NCI-H1092 (cell line): ENCODE measurements at places on chromosomes 16 and 17.

GRCh38 chr16:31382485-31383161, 10.5 kb upstream of the ITGAD start:
- no peak for DNase-seq

- DNase-seq: no peak
Observed at GRCh38 chr16:88883117-88883895, 16.8 kb upstream of the PABPN1L start.

DNA sequence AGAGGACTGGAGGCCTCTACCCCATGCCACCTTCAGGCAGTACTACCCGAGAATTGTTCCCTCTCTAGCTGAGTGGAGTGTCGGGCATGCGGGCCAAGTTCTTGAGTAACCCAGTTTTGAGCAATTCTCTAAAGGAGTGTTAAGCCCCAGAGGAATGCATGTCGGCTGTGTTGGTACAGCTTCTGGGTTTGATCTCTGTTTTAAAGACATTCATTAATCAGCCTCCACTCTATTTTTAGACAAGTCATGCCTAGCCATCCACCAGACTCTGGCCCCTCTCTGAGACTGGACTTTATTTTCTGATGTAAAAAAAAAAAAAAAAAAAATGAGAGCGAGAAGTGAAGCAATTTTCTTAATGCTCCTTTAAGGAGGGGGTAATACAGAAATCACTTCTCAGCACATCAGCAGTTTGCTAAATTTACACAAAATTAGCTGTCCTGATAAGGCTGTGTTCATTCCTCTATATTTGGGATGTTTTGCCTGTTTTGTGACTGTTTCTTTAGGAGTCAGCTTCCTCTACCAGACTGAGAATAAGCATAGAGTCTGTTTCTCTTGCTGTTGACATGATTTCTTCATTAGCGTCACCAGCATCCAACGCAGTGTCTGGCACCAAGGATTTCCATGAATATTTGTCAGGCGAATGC, 88.7 kb downstream of the AXIN2 start:
- no peak for DNase-seq

DNA sequence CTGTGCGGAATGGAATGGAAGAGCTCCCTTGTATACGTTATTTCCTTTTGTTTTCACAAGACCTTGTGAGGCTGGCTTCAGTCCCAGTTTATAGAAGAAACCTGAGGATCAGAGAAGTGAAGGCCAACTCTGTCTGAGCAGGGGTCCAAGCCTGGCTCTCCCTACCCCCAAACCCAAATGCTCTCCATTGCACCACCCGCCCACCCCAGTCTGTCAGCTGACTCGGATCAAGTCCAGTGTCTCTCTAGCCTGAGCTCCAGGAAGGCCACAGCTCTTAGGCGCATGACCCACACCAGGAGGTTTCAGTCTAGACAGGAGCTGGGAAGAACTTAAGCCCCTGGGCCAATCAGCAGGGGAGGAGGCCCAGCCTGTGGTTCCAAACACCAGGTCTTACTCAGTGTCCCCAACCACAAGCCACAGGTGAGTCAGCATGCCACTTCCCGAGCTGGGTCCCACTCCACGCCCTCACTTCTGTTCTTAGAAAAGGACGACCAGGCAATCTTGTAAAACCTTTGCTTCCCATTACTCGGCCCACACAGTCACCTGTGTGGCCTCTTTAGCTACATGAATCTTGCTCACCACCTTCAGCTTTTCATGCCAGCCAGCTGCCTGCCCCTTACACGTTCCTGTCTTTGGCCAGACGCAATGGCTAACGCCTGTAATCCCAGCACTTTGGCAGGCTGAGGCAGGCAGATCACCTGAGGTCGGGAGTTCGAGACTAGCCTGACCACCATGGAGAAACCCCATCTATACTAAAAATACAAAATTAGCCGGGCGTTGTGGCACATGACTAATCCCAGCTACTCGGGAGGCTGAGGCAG, 27.8 kb downstream of the TK2 start:
- no peak for DNase-seq

GRCh38 chr16:77116856-77117255, 74.1 kb upstream of the MON1B start:
- no peak for DNase-seq

GRCh38 chr17:82848022-82848592, 8.3 kb upstream of the ZNF750 start:
- DNase-seq: no peak

DNA sequence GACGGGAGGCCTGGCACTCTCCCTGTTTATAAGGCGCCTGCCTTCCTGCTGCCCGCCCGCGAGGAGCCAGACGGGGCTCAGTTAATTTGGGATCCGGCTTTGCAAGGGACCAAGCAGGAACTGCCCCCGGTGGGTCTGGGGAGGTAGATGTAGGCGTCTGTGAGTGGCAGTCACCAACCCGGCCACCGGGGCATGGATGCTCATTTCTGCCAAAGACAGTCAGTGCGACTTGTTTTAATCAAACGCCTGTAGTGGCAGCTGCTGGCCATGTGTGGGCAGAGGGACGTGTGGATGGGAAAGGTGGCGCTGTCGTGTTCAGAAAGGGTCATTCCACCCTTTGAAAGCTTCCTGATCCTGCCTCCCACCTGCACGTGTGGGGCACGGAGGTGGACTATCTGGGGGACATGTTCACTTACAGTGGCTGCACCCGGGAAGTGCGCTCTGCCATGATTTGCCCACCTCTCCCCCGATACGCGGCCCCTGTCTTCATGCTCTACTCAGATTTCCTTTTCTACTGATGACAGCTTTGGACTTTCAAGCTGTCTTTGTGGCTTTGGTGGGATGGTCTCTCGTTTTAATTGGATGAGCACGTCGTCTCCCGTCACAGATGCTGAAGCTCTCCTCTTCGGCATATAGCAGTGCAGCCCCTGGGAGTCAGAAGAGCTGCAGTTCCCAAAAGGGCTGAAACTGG, 60.3 kb upstream of the CIBAR2 start:
- peak; percentile 69 for DNase-seq

DNA sequence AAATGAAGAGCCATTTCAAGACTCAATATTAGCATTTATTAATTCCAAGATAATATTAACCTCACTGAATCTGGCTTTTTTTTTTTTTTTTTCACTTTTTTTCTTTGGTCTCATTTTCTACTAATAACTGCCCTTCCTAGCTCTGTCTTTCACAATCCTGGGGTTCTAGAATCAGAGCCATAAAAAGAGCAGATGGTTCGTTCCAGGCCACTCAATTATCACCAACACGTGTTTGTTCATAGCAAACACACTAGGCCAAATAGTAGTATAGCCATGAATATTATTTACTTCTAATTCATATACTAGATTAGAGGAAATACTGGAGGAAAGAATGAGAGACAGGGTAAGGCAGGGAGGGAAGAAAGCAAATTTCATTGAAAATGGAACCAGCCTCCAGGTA, 39.8 kb downstream of the TEX2 start:
- DNase-seq: no peak

GRCh38 chr17:6713130-6713917, at the start of gene SLC13A5:
TSS of gene SLC13A5 (minus strand) at chr17:6713369. CDS start at chr17:6713333, 36 bp downstream.
- DNase-seq: no peak

DNA sequence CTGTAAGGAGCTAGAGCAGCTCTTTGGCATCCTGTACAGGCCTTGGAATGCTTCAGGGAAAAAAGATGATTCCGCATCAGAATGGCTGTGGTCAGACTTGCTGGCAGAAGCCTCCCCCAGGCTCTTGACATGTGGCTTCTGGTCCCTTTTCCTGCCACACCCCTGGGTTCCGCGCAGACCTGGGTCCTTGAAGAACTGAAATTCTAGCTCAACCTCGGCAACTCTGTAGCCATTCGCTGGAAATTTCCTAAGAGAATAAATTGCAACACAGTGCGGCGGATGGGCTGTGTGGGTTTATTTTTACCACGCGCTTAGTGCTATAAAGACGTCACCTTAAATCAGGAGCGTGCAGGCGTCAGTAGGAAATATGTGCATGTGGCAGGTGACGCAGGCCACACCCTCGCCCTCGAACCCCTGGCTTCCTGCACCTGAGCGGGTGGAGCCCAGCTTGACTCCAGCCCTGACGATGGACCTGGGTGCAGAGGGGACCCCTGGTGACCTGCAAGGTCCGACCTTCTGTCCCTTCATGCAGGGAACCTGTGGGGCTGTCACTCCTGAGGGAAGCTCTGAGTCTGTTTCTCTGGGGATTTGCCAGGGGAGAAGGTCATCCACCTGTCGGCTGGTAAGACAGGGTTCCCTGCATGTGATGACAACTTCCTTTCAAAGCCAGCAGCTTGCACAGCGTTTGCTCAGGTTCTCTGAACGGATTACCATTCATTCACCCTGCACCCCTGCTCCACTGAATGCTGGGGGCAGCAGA, 46.3 kb downstream of the METRNL start:
- no peak for DNase-seq

DNA sequence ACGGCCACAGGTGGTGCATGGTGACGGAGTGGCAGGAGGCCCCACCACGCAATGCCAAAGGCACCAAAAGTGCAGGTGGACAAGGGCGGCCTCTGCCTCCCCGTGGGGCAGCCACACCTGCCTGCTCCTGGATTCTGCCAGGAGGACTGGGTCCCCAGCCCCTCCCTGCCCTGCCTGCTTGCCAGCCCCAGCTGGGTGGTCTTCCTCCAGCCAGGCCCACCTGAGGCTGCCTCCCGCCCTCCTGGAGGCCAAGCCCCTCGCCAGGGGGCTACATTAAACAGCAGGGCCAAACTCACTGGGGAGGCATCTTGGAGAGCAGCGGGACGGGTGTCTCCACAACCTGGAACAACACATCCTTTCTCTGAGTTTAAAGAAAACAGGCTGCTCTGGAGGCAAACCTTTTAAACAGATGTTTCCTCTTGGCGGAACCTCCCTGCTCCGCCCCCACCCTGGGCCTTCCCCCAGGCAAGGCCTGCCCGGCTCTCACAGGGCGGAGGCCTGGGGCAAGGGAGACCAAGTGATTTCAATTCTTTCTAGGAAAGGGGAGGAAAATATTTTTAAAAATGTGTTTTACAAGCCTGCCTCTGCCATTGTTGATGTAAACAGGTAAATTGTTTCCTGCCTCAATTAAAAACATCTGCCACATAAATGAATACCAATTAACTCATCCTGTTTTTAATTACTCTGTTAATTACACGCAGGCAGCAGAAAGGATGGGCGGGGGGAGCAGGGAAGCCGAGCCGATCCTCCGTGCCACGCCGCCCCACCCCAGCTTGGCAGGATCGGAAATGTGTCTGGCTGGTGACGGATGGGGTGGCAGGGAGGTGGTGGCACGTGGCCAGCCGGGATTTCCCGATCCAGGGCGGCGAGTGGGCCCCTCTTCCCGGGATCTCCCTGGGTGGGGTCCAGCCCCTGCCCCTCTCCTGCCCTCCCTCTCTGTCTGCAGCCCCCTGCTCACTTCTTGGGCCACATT, 54.4 kb upstream of the PABPN1L start:
- DNase-seq: peak; percentile 35

DNA sequence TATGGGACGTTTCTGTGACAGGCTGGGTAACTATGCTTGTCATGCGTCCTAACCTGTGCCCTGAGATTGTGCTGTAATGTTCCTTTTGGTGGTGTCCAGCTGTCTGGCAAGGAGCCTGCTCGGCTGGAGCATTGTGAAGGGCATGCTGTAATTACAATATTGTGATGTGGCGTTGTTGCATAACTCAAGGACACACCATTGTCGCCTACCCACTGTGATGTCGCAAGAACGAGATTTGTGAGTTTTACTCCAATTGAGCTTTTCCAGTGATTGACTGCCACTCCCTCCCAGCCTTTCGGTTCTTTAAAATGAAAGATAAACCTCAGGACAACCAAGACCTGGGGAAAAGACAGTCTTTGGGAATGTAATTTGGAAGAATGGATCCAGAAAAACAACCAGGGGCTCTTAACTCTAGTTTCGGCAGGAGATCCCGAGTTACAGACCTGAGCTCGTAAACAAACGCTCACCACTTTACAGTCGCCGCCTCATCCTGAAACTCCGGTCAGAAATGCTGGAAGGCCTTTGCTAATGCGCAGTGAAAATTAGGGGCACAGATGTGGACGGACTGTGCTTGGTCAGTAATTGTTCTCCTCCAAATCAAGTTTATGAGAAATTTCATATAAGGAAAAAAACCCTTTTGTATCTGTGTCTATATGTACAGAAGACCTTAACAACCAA, 1.3 kb downstream of the ZNF750 start:
- no peak for DNase-seq

GRCh38 chr17:62823111-62823893, 15.2 kb upstream of the MARCHF10 start:
- no peak for DNase-seq

DNA sequence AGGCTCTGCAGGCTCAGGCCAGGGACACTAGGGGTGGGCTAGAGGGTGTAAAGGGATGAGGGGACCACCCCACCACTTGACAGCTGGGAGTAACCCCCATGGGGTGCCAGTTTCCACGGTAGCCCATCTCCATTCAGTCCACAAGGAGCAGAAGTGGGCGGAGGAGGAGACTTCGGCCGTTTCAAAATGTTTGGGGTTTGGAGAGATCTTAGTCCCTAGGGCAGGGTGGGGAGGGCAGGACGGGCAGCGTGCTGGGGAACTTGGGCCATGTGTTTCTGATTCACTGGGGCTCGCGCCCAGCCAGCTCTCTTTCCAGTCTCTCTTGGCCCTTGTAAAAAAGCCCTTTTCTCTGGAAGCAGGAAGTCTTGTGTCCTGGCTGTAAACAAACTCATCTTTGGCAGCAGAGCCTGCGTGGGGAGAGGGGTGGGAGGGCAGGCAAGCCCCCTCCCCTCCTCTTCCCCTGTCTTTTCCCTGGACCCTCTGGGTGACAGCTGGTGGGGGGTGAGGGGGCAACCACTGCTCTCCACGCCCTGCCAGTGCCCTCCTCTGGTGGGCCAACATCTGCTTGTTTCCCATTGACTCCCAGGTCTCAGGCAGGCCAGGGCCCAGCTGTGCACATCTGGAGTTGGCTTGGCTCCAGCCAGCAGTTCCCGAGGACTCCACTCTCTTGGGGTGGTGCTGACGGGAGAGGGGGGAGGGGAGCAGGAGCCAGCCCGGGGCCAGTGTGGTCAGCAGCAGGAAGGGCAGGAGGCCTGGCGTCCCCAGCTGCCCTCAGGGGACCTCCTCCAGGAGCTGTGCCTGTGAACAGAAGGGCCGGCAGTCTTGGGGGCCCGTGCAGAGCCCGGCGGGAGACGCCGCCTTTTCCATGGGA, 8.1 kb downstream of the CYGB start:
- no peak for DNase-seq

GRCh38 chr16:31476303-31477219, 4.6 kb downstream of the TGFB1I1 start:
- no peak for DNase-seq

GRCh38 chr17:10844621-10845387, 6.9 kb upstream of the PIRT start:
- peak; percentile 1 for DNase-seq

DNA sequence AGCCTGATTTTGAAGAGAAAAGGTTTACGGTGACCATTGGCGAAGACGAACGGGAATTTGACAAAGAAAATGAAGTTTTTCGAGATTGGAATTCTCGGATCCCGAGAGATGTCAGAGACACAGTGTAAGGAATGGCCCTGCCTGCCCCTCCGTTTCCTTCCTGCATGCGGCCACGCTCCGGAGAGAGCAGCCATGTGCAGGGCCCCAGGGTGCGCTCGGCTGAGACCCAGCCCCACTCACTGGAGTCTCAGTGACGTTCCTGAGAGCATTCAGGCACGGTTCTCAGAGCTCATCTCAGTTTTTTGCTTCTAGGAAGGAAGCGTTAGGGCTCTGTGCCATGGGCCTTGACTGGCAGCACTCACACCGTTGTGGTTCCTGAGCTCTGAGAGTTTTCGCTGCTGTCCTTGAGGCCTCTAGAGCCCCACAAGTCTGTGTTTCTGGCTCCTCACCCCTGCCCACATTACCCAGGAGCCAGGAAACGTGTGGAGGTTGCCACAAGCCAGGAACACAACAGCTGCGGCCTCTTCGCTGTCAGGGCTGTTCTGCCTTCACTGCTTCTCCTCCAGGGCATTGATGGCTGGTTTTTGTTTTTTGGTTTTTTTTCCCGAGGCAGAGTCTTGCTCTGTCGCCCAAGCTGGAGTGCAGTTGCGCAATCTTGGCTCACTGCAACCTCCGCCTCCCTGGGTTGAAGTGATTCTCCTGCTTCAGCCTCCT, 29.8 kb downstream of the ZC3H18 start:
- no peak for DNase-seq
